Dermis blood vessel endothelial cell (primary cell): ENCODE measurements at places on chromosomes 4 and X.

DNA sequence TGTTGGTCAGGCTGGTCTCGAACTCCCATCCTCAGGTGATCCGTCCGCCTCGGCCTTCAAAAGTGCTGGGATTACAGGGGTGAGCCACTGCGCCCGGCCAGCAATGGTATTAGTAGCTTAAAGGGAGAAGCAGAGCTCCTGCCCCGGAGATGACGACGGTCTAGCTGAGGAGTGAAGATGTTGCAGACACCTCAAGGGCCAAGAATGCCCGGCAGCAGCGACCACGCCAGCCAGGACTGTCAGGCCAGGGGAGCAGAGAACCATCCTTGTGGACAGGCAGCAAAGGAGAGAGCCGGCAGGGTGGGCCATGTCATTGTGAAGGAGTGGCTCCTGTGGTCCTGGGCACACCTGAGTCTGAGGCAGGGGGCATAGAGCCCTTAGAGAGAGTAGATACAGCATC, 210.1 kb upstream of the BCOR start:
- no peak for DNase-seq

DNA sequence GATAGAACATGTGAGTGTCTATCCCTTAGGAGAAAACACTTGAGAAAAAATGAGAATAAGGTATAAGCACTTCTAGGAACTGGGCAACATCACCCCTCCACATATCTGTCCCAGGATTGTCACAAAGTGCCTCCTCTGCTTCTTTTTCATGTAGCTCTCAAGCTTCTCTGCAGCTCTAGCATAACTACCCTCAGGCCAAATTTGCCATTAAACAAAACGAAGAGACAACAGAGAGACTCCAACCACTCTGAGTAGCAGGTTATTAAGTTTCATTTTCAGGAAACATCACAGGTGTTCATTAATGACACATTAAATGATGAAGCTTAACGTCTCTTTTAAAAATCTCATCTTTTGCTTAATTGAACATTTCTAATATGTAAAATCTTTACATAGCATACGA, 580.0 kb downstream of the GALNTL6 start:
- DNase-seq: no peak

DNA sequence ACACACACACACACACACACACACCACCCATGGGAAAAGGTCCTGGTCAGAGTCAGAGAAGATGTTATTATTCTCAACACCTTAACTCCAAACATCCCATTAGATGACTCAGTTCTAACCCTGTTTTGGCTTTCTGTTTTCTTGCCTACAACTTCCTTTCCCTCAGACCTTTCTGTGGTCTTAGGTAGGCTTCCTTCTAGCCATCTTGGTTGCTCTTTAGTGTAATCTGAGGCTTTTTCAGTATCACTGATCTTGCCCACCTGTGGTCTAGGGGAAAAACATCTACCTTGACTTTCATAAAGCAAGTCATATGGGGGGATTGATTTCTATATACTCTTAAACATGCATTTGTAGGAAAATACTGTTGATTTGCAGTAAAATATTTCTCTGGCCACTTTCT, 56.9 kb downstream of the ATG4A start:
- no peak for DNase-seq

- no peak for DNase-seq
These were observed 97.7 kb downstream of the MAMLD1 start for GRCh38 chrX:150460781-150461180.

GRCh38 chr4:114180481-114180880, 201.0 kb upstream of the ARSJ start:
- peak; percentile 92 for DNase-seq
